Amygdala (tissue), 56 donors: ENCODE measurements at places on chromosomes 1 and 21.

DNA sequence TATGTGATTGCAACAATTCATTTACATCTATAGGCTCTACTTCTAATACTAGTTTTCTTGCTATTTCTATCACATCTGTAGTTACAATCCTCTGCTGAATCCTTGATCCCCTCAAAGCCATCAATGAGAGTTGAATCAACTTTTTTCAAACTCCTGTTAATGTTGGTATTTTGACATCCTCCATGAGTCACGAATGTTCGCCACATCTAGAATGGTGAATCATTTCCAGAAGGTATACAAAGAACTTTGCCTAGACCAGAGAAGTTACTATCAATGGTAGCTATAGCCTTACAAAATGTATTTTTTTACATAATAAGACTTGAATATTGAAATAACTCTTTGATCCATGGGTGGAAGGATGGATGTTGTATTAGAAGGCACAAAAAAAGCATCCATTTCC is 110.0 kb downstream of the AMY1C start:
- no peak for DNase-seq

- no peak for DNase-seq
These were observed 45.6 kb upstream of the RGS2 start for GRCh38 chr1:192763243-192763642.

GRCh38 chr1:91173346-91173890 is 151.6 kb upstream of the ZNF644 start:
- no peak for DNase-seq

- no peak for DNase-seq
These were observed 402.9 kb downstream of the PTPRU start for GRCh38 chr1:29639156-29639736.

- DNase-seq = no peak
These were observed 37.0 kb upstream of the ATP1A1 start for GRCh38 chr1:116335850-116336624.

GRCh38 chr1:50934838-50935237 is 25.2 kb downstream of the FAF1 start:
- no peak for DNase-seq

DNA sequence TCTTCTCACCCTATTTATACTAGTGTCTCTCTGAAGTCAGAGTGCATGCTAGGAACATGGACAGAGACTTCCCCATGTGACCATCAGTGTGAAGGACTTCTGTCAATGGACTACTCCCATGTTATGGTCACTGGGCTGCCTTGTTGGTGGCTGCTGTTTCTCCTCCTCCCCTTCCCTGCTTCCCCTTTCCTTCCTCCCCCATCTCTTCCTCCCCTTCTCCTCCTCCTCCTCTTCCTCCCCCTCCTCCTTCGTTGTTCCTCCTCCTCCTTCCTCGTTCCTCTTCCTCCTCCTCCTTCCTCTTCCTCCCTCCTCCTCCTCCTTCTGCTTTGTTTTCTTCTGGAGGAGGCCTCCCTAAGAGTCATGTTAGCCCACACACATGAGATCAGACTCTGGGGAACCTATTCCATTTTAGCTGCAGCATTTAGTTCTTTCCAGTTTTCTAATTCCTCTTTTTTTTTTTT is 35.8 kb downstream of the IER5 start:
- no peak for DNase-seq

- DNase-seq = no peak
These were observed 700 bp upstream of the KMO start for GRCh38 chr1:241531195-241532161.

DNA sequence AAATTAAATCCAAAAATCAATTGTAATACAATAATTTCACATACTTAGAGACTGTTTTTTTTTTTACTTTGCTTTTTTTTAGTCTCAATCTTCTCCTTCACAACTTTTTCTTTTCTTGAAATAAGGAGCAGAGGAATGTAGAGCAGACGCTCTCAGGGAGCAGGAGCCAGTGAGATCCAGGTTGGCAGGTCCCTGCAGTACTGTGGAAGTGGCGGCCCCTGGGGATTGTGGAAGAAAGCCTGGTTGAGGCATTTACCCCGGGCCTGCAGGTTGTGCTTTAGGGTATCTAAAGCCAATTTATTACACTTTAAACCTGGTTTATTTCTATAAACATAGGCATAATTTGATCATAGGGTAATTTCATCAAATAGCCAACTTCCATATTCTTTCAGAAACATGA is 748 bp upstream of the OR2AJ1 start:
- DNase-seq = no peak

DNA sequence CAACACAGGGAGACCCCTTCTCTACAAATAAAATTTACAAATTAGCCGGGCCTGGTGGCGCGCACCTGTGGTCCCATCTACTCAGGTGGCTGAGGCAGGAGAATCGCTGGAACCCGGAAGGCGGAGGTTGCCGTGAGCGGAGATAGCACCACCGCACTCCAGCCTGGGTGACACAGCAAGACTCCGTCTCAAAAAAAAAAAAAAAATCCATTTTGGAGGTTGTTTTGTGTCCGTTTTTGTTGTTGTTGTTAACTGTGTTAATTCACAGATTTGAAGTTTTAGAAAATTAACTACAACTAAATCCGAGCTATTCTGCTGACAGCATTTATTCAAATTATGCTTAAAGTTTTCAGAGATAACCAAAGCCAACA is 618 bp downstream of the CLCC1 start:
- DNase-seq = no peak

DNA sequence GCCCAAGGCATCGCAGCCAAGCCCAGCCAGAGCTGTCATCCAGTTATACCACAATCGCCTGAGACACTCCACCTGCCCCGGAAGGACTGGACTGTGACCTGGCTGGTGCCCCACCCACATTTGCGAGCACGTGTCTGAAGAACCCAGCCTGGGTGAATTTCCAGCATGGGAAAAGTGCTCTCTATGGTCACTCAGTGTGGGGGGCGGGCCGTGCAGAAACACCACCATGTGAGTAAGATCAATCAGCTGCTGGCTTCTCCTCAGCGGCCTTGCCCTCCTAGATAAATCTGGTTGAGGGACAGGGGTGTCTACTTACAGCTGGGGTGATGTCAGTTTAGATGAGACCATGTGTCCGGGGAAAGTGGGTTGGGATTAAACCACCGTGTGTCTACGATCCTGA is 44.8 kb downstream of the URB1 start:
- DNase-seq = no peak

GRCh38 chr1:44848456-44849181 is 5.6 kb upstream of the PTCH2 start:
- DNase-seq = no peak

GRCh38 chr1:205121660-205122488 is at the start of gene RBBP5:
RBBP5 (minus strand) TSS chr1:205121978; CDS start chr1:205121873, 105 bp downstream.
- DNase-seq = peak; percentile 82

- DNase-seq = no peak
These were observed 46.2 kb downstream of the SYT2 start for GRCh38 chr1:202664083-202664482.

- DNase-seq = no peak
These were observed 196.5 kb downstream of the TPR start for GRCh38 chr1:186178426-186179043.

DNA sequence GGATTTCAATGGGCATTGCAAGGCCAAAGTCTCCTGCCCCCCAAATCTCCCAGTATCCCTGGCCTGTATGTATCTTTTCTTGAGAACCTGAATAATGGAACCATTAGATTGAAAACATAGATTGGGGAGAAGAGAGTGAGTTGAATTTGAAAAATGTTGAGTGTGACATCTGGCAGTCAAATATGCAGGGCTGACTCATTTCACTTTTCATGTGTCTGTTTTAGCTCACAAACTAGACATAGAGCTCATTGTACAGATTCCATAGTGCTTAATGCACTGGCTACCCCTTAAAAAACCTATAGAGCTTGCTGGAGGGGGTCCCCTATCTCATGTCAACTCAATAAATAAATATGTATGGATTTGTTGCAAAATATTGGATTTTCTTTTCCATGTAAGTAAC is 30.8 kb downstream of the DDR2 start:
- DNase-seq = no peak

DNA sequence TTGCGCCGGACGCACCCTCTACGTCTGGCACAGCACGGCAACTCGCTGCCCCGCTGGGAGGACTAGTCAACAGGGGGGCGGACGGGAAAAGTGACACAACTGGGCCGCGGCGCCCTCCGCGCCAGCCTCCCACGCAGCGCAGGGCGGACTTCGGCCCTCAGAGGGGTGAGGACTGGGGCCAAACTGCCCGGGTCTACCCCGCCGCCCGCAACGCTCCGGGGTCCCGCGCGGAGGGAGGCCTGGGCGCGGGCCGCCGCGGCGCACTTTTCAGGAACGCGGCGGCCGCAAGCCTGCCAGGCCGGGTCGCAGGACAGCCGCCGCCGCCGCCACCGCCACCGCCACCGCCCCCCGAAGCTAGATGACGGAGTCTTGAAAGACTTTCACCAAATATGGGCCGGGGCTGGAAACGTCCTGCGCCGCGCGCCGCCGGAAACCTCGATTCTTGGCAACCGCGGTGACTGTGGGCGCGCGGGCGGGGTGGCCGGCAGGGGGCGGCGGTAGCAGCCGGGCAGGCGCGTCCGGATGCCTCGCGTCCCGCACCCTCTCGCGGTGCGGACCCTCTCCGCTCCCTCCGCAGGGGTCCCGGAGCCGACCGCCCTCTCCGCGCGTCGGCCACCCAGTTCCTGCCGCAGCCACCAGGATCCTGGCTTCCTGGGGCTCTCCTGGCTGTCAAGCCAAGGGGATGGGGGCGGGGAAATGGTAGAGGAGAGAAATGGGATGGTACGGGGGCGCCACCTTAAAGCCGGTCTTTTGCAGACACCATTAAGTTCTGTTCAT is 3.7 kb upstream of the CCN1 start:
- no peak for DNase-seq

DNA sequence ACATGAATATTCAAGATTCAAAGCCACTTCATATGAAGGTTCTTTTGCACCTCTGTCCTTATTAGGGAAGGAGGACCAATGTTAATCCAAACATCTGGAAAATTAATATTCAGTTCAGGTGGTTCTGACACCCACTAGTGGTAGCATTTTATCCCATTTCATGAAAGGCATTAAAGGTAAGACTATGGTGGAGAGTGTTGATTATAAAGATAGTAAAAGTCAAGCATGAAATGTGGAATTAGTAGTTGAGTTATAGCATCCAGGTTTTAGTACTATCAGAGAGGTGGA is 17.5 kb upstream of the YTHDF2 start:
- no peak for DNase-seq

DNA sequence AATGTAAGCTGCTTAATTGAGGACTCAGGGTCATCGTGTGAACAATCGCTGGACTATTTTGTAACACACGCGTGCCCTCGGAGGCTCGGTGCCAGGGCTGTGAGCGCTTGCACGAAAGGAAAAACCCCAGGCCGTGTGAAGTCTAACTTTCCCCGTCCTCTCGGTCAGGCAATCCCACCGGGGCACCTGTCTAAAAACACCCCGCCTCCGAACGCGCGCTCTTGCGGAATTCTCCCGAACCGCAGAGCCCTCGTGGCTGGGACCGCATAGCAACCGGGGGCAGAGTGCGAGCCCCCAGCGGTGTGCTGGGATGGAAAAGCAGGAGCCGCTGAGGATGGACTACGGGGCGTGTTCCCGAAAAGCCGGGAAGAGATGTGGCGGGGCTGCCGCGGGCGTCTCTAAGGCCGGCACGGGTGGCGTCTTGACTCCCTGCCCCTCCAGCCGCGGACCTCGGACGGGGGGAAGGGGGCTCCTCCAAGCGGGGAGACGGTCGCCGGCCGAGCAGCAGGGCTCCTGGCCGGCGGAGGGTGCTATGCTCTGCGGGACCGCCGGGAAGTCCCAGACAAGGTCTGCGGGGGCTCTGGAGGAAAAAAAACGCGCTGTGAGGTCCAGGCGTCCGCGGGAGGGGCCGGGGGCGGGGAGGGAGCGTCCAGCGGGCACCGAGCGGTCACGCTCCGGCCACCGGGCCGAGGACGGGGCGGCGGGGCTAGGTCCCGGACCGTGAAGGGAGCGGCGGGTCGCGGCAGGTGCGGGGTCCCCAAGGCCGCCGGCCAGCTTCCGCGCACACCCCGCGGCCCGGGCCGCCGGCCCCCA is 936 bp downstream of the ZBTB21 start:
- DNase-seq = no peak

GRCh38 chr1:208040821-208041297 is 129.9 kb upstream of the CD34 start:
- no peak for DNase-seq

- DNase-seq = no peak
These were observed 20.8 kb upstream of the EPB41 start for GRCh38 chr1:28893403-28894102.

GRCh38 chr1:64631346-64632034 is 113.4 kb upstream of the RAVER2 start:
- peak; percentile 2 for DNase-seq

- no peak for DNase-seq
These were observed 20.1 kb upstream of the DNAJC28 start for GRCh38 chr21:33511639-33512038.

- DNase-seq = peak; percentile 40
These were observed 122.9 kb upstream of the KRTAP19-8 start for GRCh38 chr21:31161157-31161556.

DNA sequence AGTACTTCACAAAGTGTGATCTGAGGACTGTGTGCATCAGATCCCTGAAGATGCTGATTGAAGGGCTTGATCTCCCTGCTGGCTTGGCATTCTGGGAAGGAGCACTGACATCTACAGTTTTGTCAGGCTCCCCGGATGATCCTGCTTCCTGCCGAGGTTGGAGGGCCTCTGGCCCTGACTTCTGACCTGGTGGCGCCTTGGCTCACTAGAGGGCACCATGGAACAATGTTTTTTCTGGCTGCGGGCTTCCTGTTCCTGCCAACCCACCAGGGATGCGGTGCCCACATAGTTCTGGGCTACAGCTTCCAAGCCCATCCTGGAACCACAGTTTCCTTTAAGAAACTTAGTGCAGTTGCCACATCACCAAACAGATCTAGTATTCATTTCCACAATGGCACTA is 38.8 kb upstream of the RASAL2 start:
- DNase-seq = peak; percentile 35

- DNase-seq = no peak
These were observed 30.7 kb downstream of the EVI5 start for GRCh38 chr1:92754000-92754718.

GRCh38 chr21:44854391-44854663 is 19.2 kb downstream of the PTTG1IP start:
- no peak for DNase-seq
